ENCODE measurements at places on chromosomes 2 and 18.

GRCh38 chr2:27158468-27158867 lies 9.7 kb downstream of the TCF23 start:
- no peaks in the 10 kb centered on the region for H3K36me3 ChIP-seq
- H3K27ac ChIP-seq, result no peak overlapping the region
- peaks cover 3% of the 10 kb centered on the region for H3K27me3 ChIP-seq
- peaks cover 3% of the 10 kb centered on the region for H3K4me1 ChIP-seq

GRCh38 chr2:118016911-118017310 lies 3.0 kb upstream of the CCDC93 start:
- peaks cover 27% of the 10 kb centered on the region for H3K4me1 ChIP-seq
- no peak overlapping the region for H3K27ac ChIP-seq
- H3K4me3 ChIP-seq, result no peak overlapping the region
- peak; percentile 48 for DNase-seq

DNA sequence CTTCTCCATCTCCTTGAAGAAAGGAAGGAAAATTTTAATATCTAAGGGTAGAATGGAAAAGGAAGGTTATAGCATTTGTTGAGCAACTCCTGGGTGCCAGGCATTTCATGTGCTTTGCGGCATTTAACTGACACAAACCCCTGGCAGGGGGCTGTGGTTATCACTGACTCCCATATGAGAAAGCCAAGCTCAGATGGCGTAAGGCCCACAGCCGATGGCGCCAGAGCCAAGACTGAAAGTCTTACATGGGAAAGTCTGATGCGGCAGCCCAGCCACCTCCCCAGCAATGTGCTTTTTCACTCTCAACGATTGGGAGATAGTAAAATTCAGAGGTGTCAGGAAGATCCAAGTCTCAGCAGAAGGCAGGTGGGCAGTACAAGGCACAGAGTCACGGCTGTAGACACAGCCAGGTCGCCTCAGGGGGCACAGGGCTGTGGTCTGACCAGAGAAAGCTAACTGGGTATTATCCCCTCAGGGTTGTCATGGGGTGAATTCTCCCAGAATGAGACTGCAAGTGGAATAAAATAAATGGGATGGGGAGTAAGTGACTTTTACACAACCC lies 324.2 kb upstream of the NCKAP5 start:
- no peak for DNase-seq
- H3K27ac ChIP-seq, result no peak overlapping the region
- H3K27me3 ChIP-seq, result peaks cover 5% of the 10 kb centered on the region
- H3K36me3 ChIP-seq, result no peaks in the 10 kb centered on the region
- H3K4me3 ChIP-seq, result no peak overlapping the region

- no peaks in the 10 kb centered on the region for H3K27me3 ChIP-seq
- H3K4me3 ChIP-seq, result no peak overlapping the region
- H3K27ac ChIP-seq, result no peak overlapping the region
- H3K4me1 ChIP-seq, result peaks cover 2% of the 10 kb centered on the region
Measured at GRCh38 chr2:150526006-150526405, 38.5 kb upstream of the RND3 start.

- DNase-seq, result peak; percentile 64
- peaks cover 8% of the 10 kb centered on the region for H3K27me3 ChIP-seq
- no peak overlapping the region for H3K4me3 ChIP-seq
- H3K4me1 ChIP-seq, result peaks cover 32% of the 10 kb centered on the region
- H3K27ac ChIP-seq, result peak overlapping the region; percentile 80
- H3K36me3 ChIP-seq, result no peaks in the 10 kb centered on the region
Measured at GRCh38 chr18:46623541-46623940, 33.5 kb downstream of the LOXHD1 start.

- no peaks in the 10 kb centered on the region for H3K27me3 ChIP-seq
- no peaks in the 10 kb centered on the region for H3K36me3 ChIP-seq
- H3K4me1 ChIP-seq, result no peaks in the 10 kb centered on the region
- no peak overlapping the region for H3K27ac ChIP-seq
Measured at GRCh38 chr2:187215532-187216240, 232.4 kb downstream of the CALCRL start.

GRCh38 chr18:21741312-21741561 lies 645 bp downstream of the MIB1 start:
- H3K27me3 ChIP-seq, result no peaks in the 10 kb centered on the region
- DNase-seq, result no peak
- H3K4me1 ChIP-seq, result peaks cover 46% of the 10 kb centered on the region
- peak overlapping the region; percentile 82 for H3K4me3 ChIP-seq

- DNase-seq, result no peak
- H3K27ac ChIP-seq, result no peak overlapping the region
Measured at GRCh38 chr2:98128556-98129109, 41.7 kb downstream of the VWA3B start.

DNA sequence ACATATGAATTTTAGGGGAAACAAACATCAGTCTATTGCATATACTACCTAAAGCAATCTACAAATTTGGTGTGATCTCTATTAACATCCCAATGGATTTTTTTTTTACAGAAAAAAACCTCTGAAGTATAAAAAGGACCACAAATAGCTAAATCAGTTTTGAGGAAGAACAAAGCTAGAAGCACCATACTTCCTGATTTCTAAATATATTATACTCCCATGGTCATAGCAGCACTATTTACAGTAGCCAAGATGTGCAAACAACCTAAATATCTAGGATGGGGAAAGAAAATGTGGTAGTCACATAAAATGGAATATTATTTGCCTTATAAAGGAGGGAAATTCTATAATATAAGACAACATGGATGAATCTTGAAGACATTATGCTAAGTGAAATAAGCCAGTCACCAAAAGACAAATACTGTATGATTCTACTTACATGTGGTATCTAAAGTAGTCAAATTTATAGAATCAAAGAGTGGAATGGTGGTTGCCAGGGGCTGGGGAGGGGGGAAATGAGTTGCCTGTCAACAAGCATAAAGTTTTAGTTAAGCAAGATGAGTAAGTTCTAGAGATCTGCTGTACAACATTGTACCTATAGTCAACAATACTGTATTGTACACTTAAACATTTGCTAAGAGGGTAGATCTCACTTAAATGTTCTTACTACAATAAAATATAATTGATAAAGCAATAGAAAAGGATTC lies 17.6 kb upstream of the CASP8 start:
- no peak for DNase-seq
- H3K27ac ChIP-seq, result no peak overlapping the region
- peaks cover 27% of the 10 kb centered on the region for H3K4me1 ChIP-seq
- no peaks in the 10 kb centered on the region for H3K27me3 ChIP-seq
- H3K4me3 ChIP-seq, result no peak overlapping the region

GRCh38 chr2:219228041-219228910 lies 1.2 kb downstream of the ATG9A start:
- H3K4me3 ChIP-seq, result peak overlapping the region; percentile 98
- no peak for DNase-seq
- no peaks in the 10 kb centered on the region for H3K27me3 ChIP-seq
- H3K27ac ChIP-seq, result peak overlapping the region; percentile 81
- H3K36me3 ChIP-seq, result peaks cover 51% of the 10 kb centered on the region

GRCh38 chr2:42486145-42486906 lies 7.5 kb downstream of the KCNG3 start:
- H3K36me3 ChIP-seq, result no peaks in the 10 kb centered on the region
- no peak for DNase-seq
- no peak overlapping the region for H3K4me3 ChIP-seq
- no peak overlapping the region for H3K27ac ChIP-seq
- H3K27me3 ChIP-seq, result peaks cover 14% of the 10 kb centered on the region
- no peaks in the 10 kb centered on the region for H3K4me1 ChIP-seq

DNA sequence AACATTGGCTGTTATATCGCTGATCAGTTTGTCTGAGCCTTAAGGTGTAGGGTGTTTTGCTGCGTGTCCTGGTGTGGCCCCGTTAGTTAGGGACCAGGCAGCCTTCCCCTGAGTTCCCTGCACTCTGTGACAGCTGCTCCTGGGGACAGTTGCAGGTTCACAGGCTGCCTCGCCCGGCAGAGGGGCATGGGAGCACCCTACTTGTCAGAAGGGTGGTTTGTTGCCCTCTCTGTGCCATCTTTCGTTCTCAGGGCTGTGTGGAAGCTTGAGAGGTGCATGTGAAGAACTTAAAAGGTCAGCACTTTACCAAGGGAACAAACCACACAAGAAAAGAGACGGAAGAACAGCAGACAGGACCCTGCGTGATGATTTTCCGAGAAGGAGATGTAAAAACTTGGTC lies 159.6 kb downstream of the LDLRAD4 start:
- no peak overlapping the region for H3K27ac ChIP-seq
- H3K4me1 ChIP-seq, result peaks cover 54% of the 10 kb centered on the region
- H3K36me3 ChIP-seq, result no peaks in the 10 kb centered on the region
- H3K27me3 ChIP-seq, result peaks cover 3% of the 10 kb centered on the region
- DNase-seq, result no peak
- no peak overlapping the region for H3K4me3 ChIP-seq
